Mesothelial cell of epicardium (in vitro differentiated cells): ENCODE measurements at places on chromosomes 7 and 10.
A peak's percentile ranks its signal among the peaks of the same experiment; 100 is the strongest.

- DNase-seq: no peak
These were observed 16.8 kb upstream of the TSPAN12 start for GRCh38 chr7:120874722-120875121.

DNA sequence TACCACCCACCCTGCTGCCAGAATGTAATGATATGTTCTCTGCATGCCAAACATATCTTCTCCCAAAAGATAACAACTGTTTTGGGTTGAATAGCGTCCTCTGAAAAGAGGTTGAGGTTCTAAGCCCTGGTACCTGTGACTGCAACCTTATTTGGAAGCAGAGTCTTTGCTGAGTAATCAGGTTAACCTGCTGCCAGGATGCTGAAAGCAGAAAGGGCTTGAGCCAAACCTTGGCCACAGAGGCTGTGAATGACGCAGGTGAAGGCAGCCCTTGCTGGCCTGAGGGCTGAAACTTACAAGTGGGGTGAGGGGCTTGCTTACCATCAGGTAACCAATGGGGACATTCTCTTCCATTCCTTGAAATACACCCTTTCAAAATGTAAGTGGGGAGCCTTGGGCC lies 151.8 kb upstream of the RHEB start:
- no peak for DNase-seq

DNA sequence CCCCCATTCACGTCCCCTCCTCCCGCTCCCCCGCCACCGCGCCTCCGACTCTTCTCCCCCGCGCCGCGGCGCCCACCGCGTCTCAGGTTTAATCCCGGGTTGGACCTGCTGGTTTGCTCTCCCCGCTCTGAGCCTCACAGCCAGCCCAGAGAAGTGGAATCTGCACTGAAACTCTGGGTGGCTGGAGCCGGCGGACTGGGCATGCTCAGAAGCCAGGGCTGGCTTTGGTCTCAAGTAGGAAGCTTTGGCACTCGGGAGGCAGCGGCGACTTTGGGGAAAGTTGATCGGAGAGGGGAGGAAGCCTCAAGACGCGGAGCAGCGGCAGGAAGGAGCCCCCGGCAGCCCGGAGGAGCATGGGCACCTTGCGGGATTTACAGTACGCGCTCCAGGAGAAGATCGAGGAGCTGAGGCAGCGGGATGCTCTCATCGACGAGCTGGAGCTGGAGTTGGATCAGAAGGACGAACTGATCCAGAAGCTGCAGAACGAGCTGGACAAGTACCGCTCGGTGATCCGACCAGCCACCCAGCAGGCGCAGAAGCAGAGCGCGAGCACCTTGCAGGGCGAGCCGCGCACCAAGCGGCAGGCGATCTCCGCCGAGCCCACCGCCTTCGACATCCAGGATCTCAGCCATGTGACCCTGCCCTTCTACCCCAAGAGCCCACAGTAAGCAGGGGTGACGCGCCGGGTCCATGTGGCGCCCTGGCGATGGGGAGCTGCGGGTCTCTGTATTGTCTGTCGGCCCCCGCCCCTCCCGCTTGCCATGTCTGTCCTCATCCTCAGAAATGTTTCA lies at the start of gene PRKG1:
TSS of gene PRKG1 (plus strand) at position 250 of the 791 bp plus-strand sequence.
- DNase-seq: peak; percentile 58

GRCh38 chr10:84135836-84136235 lies 3.5 kb upstream of the GHITM start:
- DNase-seq: no peak

GRCh38 chr7:155941688-155942087 lies 129.4 kb upstream of the SHH start:
- no peak for DNase-seq

- DNase-seq: no peak
These were observed 660.1 kb upstream of the AUTS2 start for GRCh38 chr7:68938151-68938550.

DNA sequence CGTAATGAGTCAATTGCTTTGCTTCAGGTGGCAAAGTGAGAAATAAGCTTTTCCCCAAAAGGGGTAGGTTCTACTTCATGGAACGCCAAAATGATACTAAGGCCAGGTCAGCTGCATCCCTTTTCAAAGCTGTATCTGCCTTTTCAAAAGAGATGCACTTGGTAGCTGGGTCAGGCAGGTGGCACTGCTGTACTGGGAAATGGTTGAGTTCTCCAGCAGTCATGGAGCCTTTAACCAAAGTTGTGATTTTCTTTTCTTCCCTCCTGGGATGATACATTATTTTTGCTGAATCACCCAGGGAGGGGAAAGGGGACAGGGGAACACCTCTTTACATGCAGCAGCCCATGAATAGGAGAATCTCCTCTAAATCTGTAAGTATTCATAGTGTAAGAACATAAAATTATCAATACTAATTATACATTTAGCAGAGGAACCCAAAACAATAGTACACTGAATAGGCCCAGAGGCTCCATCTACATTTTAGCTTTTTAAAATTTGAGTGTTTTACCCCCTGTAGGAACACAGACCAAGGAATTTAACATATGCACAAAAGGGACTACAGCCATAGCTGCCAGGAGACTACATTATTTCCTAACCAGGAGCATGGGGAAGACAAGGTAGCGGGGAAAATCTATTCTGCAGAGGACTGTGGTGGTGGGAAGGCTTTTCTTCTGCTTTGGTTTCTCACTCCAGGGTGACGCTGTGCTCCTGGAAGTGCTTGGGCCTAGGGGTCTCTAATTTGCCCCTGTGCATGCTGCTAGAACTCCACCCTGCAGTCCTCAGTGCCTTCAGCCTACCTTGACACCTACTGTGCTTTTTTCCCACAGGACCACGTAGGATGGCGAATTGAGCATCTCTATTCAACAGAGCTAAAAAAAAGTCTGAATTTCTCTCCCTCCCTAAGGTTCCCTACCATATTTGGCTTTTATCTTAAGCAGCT lies 6.4 kb upstream of the GPR22 start:
- no peak for DNase-seq

DNA sequence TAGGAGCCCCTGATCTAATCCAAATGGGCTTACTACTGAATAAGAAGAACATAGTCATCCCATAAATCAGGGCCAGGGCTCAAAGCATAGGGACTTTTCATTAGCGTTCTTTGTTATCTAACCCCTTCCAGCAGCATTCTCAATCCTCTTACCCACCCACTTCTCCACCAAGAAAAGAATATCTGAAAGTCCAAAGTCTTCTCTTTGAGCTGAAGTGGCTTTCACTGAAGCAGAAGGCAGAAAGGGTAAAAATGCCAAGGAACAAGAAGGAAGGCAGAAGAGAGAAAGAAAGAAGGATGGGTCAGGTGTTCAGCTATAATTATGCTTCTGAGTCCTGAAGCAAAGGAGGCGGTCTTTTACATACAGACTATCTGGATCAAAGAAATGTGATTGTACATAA lies 10.2 kb downstream of the TRPV5 start:
- DNase-seq: no peak

GRCh38 chr10:107880185-107880584 lies 715.7 kb upstream of the SORCS1 start:
- DNase-seq: no peak

- DNase-seq: no peak
These were observed 12.0 kb upstream of the MEST start for GRCh38 chr7:130479716-130480400.

DNA sequence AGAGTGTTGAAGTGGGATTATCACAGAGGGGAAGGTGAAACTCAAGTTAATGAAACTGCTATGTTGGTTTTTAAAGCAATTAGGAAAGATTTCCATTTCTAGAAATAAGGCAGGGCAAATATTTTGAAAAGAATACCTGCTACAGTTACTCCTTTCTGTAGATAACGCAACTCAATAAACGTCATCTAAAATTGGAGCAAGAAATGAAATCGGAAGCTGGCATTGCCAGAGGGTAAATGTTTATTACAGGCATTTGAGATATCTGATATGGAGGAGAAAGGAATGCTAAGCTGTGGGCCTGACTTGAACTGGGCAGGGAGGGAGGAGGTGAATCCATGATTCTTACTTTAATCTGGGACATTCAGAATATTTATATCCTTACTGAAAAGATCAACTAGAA lies 217.0 kb upstream of the ADARB2 start:
- no peak for DNase-seq

GRCh38 chr10:132655735-132656134 lies 118.1 kb downstream of the INPP5A start:
- DNase-seq: no peak

DNA sequence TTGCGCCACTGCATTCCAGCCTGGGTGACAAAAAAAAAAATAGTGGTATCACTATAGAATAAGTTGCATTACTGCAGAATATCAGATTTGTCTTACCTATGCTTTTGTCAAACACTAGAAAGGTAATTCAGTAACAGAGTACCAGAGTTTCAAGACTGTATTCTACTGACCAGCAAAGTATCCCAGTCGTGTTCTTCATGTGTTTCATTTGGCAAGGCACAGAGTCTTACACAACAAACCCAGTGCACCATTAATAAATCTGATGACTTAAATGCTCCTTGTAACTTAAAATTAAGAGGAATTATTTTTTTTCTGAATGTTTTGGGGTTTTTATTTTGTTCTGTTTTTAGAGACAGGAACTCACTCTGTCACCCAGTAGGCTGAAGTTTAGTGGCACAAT lies 34.4 kb upstream of the PBLD start:
- DNase-seq: no peak

DNA sequence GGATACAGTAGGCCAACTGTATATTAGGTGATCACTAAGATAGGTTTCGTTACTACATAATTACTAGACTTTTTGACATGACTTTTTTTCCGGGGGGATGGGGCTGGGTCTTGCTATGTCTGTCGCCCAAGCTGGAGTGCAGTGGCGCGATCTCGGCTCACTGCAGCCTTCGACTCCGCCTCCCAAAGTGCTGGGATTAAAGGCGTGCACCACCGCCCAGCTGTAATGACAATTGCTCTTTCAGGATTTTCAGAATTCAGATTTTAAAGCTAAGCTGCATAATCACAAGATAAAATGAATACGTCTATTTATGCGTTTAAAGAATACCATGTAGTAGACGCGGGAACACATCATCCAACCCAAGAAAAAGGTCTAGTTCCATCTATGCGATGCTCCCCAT lies 982 bp downstream of the IDI1 start:
- no peak for DNase-seq

GRCh38 chr10:15374156-15374555 lies 3.1 kb upstream of the FAM171A1 start:
- no peak for DNase-seq

DNA sequence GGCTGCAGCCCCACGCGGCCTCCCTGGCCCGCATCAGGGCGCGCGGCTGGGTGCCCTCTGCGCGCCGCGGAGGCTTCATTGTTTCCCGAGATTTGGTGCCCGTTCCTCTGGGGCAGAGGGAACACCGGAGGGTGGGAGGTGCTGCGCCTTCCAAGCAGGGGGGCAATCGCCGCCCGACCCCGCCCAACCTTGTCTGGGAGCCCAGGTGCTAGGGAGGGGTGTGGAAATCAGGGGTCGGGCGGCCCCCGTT lies 1.0 kb upstream of the NRP1 start:
- no peak for DNase-seq

DNA sequence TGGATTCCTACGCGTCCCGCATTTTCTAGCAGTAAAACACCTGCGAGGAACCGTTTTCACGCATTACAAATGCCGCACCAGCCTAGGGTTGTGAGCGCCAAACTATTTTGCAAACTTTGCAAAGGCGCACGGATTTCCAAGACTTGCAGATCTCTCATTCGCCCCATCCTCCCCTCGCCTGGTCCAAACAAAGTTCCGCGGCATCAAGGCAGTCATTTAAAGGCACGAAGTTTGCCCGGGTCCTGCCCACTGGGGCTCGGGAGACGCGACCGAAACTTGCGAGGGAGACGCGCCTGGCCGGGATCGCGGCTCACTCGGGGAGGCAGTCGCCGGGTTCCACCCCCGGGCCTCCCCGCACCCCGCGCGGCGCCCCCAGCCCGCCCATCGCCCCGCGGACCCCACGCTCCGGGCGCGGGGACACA lies 613 bp downstream of the USP6NL start:
- peak; percentile 59 for DNase-seq

- no peak for DNase-seq
These were observed 90.2 kb upstream of the GNA12 start for GRCh38 chr7:2934211-2934731.

- no peak for DNase-seq
These were observed 133.9 kb upstream of the CHST15 start for GRCh38 chr10:124227055-124227975.

DNA sequence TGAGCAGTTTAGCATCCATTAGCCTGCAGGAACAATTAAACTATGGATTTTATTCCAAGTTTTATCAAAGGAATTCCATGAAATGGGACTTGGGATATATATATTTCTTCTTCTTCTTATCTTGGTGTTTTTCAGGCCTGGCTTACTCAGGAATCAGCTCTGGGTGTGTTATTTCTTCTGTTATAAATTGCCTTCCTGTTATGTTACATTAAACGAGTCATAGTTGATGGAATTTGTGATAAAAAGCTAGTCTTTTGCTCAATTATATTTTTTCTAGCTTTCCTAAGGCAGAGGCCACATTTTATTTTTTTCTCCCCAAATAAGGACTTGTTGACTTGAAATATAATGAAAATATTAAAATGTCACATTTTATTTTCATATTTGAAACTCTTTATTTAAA lies 141.3 kb downstream of the EPC1 start:
- DNase-seq: no peak

GRCh38 chr10:11625019-11625735 lies 13.7 kb upstream of the USP6NL start:
- no peak for DNase-seq

DNA sequence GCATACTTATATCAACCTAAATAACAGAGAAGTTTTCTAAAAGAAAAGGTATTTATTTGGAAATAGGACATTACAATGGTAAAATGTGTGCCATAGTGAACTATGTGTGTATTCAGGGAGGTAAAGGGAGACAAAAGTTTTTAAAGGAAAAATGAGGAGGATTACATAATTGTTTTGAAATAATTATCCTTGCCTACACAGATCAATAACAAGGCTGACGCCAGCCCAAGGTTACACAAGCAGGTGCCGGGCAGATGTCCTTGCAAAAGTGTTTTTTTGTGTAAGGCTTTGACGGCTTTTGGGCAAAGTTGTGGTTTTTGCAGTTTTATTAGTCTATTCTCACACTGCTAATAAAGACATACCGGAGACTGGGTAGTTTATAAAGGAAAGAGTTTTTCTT lies 22.7 kb upstream of the SLC35B4 start:
- DNase-seq: no peak

DNA sequence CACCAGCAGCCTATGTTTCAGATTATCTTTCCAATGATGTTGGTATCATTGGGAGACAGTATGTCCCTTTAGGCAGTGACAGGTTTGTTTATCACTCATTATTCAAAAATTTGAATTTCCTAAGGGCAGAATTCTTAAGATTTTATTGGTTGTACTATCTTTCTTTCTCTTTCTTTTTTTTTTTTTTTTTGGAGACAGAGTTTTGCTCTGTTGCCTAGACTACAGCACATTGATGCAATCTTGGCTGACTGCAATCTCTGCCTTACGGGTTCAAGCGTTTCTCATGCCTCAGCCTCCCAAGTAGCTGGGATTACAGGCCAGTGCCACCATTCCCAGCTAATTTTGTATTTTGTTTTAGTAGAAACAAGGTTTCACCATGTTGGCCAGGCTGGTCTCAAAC lies 111.2 kb downstream of the PON1 start:
- DNase-seq: no peak

GRCh38 chr7:46900312-46901263 lies 681.3 kb downstream of the TNS3 start:
- DNase-seq: no peak
